ENCODE measurements at places on chromosomes 16 and 17.
A peak's percentile ranks its signal among the peaks of the same experiment; 100 is the strongest.

GRCh38 chr17:62804822-62805221 lies 3.3 kb downstream of the MARCHF10 start:
- no peak for DNase-seq

GRCh38 chr17:1779571-1780131 lies 17.8 kb downstream of the SERPINF1 start:
- DNase-seq = no peak

DNA sequence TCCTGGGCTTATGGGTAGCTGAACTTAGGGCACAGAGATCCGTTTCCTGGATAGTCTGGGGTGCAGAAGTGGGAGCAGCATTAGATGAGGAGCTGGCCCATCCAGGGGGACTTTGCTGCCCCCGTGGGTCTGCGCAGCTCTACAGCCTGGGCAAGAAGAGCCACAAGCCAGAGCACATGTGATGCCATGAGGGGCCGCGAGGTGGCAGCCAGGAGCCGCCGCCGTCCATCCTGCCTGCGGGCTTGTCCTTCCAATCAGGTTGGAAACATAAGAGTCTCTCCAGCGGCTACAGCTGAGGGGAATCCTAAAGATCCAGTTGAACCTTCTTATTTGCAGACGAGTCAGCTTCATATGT lies 21.9 kb downstream of the C1QTNF1 start:
- no peak for DNase-seq

DNA sequence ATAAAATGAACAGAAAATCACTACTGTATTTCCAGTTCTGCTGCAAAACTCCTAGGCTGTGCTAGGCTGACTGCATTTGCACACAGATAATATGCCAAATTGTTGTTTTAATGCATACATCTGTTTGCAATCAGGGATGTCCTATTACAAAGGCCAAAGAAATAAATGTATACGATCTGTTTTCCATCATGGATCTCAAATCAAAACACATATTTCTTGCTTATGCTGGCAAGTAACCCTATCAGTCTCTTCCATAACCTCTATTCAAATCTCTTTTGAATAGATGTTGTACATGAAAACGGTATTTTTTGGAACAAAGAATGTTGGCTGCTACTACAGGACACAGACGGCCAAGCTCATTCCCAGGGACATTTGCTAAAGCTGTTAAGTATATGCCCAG lies 56.6 kb downstream of the DUSP14 start:
- DNase-seq = no peak

DNA sequence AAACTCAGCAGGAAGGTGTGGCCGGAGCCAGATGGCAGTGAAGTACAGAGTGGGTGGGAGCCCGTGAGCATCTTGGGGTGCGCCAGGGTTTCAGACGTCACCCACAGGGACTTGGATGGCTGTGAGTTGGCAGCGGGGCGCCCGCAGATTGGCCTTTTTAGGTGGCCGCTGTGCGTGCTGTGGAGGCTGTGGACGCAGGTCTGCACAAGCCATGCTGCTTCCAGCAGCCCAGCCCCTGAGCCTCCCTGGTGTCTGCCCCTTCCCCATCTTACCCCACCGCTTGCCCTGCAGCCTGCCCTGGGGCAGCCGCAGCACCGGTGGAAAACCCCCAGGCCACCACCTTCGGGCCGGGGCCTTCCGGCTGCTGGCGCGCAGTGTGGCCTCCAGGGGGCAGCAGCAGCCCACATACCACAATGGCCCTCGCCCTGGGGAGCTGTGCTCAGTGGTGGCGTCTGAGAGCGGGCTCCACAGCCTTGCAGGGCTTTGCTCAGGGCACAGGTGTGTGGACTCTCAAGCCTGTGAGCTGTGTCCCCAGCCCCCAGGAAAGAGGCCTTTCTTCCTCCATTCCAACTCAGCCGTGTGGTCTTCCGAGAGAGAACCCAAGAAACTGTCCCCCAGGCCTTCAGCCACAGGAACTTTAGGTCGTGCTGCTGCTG lies 11.8 kb downstream of the ENDOV start:
- peak; percentile 36 for DNase-seq

All from NCI-H1105 (cell line).